ENCODE measurements at places on chromosomes 7 and 10.

DNA sequence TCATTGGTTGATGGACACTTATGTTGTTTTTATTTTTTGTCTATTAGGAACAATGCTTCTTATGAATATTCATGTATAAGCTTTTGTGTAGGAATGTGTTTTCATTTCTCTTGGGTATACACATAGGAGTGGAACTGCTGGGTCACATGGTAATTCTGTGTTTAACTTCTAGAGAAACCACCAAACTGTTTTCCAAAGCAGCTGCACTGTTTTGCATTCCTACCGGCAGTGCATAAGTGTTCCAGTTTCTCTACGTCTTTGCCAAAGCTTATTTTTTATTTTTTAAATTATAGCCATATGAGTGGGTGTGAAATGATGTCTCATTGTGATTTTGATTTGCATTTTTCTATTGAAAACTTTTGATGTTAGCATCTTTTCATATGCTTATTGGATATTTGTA is 51.3 kb downstream of the ADK start:
- no peak for DNase-seq

DNA sequence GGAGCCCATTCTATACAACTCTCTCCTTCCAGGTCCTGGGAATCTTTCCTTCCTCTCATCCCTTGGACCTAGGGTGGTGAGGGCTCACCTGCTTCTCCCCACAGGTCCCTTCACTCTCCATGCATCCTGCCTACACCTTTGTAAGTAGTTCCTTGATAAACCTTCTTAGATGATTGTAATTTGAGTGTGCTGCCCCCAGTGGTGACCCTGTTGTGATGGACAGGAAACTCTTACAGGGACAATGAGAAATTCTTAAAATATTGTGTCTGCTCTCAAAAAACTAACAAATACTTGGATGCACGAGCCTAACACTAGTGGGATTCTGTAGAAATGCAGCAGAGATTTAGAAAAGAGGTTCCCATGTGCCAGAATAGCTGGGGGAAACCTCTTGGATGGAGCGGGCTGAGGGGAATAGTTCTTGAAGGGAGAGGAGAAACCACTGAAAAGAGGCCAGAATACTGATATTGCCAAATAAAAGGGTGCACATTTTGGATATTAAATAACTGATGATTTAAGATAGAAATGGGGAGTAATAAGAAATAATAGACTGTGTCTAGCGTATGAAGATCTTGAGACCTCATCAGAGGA is 6.7 kb upstream of the PAXIP1 start:
- peak; percentile 20 for DNase-seq

GRCh38 chr10:131892806-131893675 is 7.8 kb upstream of the PPP2R2D start:
- no peak for DNase-seq

GRCh38 chr7:1907751-1908365 is 237.8 kb downstream of the ELFN1 start:
- no peak for DNase-seq

- DNase-seq, result no peak
Measured at GRCh38 chr10:79314761-79315601, 32.3 kb upstream of the PPIF start.

- DNase-seq, result no peak
Measured at GRCh38 chr10:49620841-49621378, 7.1 kb downstream of the CHAT start.

GRCh38 chr10:6866757-6867156 is 286.7 kb upstream of the PRKCQ start:
- DNase-seq, result no peak
